Inflammatory macrophage (primary cell): ENCODE measurements at places on chromosomes 2 and 18.

- DNase-seq = no peak
These were observed 29.2 kb upstream of the CCDC178 start for GRCh38 chr18:33469699-33470098.

- DNase-seq = no peak
These were observed 80.3 kb downstream of the INSIG2 start for GRCh38 chr2:118168615-118169014.

DNA sequence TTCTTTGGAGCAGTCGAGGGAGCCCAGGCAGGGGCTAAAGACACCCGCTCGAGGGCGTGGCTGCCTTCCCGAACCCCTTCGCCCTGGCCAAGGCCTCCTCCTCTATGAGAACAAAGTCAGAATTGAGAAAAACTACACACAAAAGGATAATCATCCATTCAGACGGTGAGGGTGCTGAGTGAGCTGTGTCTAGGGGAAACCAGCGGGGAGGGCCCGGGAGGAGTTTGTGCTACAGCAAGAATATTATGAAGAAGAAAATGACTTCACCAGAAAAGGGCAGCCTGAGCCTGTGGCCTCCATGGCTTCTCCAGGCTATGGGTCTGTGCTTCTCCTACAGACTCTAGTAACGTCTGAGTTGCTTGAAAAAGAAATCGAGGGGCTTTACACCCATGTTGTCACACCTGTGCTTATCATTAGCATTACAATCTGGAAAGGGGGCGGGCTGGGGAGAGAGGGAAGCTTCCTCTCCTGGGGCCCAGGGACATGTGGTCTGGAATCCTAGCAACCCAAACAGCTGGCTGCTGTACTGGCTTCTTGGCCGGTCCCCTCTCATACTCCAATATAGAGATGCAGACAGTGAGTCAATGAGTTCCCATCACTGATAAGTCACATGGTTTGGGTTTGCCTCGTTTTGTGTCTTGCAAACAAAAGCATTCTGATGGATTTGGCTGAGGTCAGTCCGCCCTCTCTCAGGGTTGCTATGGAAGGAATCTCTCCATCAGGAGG, 52.0 kb upstream of the ARL4C start:
- no peak for DNase-seq

DNA sequence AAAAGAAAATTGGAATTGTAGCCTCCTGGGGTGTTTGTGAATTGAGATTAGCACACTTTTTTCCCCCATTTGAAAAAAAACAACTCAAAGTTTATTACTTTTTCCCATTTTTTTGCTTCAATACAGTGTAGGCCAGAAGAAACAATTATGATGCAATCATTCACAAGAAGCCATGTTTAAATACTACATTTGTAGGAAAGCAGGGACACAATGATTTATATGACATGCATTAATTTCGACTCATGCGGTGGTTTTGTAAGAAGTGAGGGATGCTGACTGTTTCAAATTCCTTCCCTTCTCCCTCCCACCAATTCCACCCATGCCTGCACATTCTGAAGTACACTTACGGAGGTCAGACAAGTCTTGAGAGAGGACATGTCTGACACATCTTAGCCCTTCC, 774.2 kb upstream of the FSHR start:
- DNase-seq = no peak

DNA sequence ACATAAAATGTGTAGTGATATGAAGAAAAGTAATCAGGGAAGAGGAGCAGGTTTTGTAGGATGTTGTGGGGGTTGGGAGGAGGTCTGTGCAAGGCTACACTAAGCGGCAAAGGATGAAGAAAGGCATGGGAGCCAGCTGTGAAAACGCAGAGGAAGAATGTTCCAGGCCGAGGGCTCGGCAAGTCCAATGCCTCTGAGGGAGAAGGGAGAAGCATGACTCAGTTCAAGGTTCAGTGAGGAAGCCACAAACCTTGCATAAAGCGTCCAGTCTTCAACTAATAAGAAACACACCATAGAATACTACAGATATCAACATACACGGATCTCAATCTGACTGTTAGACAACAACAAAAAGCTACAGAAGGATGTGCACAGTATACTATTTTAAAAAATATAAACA, 16.2 kb downstream of the EPB41L3 start:
- DNase-seq = peak; percentile 73

GRCh38 chr18:67735506-67735905, 219.0 kb upstream of the DSEL start:
- DNase-seq = no peak

DNA sequence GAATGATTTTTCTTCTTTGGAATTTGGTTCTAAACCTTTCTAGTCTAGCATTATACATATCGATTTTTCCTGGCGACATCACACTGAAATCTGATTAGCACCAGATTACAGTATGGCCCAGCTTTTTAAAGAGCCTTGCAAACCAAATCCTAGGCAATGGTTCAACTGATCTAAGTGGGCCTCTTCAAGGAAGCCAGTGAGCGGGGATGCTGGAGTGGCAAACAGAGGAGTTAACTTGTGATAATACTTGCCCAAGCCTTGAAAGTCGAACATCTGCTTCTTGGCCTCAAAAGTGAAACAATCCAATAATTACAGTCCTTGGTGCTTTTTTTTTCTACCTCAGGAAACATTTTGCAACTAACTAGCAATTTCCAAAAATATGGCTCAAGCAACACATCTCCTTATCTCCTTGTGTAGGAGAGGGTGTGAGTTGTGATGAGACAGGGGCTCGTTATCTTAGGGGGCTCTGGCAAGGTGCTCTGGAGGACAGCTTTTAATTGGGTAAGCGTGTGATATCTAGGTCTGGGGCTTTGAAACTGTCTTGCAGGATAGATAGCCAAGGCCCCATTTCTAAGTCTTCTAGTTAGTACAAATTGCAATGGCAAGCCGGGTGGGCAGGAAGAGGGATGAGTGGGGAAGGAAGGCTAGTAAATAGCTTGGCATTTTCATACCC, 240.2 kb upstream of the CCDC68 start:
- no peak for DNase-seq

DNA sequence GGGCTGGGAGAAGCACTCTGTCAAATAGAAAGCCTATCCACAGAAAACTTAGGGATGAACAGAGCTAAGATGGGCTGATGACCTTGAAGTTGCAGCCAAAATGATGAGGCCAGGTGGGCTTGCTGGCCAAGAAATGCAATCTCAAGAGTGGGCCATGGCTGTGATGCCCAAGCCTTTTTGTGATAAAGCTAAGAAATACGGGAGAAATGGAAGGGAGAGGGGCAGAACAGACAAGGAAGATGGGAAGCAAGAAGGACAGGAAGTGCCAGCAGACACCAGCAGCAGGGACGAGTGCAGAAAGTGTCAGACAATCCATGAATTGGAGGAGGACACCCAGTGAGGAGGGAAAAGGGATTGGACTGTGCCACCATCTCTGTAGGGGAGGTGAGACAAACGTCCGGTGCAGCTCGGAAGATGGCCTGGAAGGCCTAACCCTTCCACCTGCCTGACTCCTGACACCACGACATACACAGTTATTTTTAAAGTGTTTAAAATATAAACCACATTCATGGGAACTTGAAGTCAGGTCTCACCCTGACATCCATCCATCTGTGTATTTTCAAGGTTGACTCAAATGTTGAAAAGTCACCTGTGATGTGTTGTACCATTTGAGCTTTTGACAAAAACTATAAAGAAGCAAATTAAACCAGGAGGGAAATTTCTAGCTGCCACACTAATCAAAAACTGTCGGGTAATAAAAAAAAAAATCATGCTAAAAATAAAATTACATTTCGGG, 105.5 kb downstream of the BCL2 start:
- DNase-seq = no peak

DNA sequence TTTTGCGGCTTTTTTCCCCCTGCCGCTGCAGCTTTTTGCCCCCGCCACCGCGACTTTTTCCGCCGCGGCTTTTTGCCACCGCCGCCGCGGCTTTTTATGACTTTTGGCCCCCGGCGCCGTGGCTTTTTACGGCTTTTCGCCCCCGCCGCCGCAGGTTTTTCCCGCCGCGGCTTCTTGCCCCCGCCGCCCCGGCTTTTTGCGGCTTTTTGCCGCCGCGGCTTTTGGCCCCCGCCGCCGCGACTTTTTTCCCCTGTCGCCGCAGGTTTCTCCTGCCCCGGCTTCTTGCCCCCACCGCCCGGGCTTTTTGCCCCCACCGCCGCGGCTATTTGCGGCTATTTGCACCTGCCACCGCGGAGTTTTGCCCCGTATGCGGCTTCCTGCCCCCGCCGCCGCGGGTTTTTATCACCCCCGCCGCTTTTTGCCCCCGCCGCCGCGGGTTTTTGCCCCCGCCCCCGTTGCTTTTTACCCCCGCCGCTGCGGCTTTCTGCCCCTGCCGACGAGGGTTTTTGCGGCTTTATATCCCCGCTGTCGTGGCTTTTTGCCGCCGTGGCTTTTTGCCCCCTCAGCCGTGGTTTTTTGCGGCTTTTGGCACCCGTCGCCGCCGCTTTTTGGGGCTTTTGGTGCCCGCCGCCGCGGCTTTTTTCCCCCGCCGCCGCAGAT, 2750.9 kb downstream of the RPIA start:
- no peak for DNase-seq

- no peak for DNase-seq
These were observed 207.0 kb upstream of the VWC2L start for GRCh38 chr2:214203744-214204289.

DNA sequence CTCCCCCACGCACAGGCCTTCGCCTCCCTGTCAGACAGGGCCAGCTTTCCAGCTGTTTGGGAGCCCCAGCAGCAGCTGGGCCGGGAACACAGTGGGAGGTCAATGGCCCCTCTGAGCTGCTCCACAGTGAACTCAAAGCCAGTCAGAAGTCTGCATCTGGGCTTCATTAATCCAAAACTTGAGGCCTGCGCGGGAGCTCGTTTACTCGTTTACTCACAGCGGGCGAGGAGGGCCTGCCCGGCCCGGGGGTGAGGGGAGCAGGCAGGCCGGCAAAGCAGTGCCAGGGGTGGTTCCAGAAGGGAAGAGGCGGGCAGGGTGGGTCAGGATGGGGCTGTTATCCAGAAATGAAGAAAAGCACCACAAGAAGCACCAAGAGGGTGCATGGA, 36.8 kb upstream of the SEMA4C start:
- DNase-seq = no peak

DNA sequence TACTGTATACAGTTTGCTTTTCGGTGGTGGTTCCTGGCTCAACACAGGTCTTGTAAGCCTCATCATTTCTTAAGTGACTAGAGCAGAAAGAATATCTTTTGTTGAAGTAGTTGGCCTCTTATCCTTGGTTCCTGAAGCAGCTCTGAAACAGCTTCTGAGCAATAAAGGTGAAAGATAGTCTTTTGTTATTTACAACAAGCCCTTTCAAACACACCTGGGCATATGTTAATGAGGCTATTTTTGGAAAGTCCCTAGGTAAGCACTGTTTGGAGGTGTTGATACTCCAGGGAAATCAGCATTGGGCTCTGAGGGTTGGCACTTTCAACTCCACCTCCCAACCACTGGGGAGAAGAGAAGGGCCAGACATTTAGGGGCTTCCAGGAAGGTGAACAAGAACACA, 211.0 kb downstream of the MCFD2 start:
- no peak for DNase-seq

DNA sequence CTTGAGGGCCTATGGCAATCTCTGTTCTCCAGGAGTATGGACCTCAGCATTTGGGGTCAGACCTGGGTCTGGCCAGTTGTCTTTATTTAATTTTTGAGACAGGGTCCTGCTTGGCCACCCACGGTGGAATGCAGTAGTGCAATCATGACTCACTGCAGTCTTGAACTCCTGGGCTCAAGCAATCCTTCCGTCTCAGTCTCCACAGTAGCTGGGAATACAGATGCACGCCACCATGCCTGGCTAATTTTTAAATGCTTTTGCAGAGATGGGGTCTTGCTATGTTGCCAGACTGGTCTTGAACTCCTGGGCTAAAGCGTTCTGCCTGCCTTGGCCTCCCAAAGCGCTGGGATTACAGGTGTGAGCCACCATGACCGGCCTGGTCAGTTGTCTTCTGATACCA, 46.4 kb upstream of the INHBB start:
- no peak for DNase-seq

DNA sequence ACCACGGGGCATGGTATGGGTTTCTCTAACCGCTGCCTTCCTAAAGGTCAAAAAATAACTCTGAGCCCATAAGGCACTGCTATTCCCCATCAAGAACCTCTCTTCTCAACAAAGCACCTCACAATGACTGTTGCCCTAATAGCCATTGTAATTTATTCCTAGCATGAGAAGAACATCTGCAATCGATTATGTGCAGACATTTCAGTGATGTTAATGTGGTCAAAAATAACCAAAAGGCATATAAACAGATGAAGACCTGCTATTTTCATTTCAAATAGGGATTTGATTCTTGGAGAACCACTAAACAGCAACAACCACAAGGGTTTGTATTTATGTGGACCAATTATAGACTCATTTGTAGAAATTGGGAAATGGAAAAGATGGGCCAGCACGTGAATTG, 356.6 kb downstream of the FBXO15 start:
- no peak for DNase-seq

GRCh38 chr18:79552140-79552631, 127.4 kb upstream of the CTDP1 start:
- no peak for DNase-seq

- no peak for DNase-seq
These were observed 116.6 kb upstream of the CNTNAP5 start for GRCh38 chr2:123908522-123908921.

GRCh38 chr2:33443274-33443829, 33.1 kb upstream of the RASGRP3 start:
- DNase-seq = peak; percentile 39

DNA sequence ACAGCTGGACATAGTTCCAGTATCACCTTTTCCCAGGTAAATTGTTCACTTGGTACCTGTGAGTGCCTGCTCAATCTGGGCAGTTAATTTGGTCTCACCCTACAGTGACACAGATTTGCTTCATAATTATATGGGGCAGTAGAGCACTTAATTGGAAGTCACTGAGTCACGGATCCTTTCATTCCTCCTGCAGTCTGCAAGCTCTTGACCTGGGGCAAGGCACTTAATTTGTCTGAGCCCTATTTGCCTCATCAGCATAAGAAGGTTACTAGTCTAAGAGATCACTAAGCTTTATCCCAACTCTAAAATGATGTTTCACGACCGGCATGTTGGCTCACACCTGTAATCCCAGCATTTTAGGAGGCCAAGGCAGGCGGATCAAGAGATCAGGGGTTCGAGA, 8.9 kb downstream of the FBXO36 start:
- DNase-seq = no peak

GRCh38 chr2:241188361-241189092, at the start of gene ANO7:
Gene ANO7, plus strand, starts transcription at chr2:241188677. Its CDS starts 1,387 bp downstream, at chr2:241190064.
- DNase-seq = no peak

DNA sequence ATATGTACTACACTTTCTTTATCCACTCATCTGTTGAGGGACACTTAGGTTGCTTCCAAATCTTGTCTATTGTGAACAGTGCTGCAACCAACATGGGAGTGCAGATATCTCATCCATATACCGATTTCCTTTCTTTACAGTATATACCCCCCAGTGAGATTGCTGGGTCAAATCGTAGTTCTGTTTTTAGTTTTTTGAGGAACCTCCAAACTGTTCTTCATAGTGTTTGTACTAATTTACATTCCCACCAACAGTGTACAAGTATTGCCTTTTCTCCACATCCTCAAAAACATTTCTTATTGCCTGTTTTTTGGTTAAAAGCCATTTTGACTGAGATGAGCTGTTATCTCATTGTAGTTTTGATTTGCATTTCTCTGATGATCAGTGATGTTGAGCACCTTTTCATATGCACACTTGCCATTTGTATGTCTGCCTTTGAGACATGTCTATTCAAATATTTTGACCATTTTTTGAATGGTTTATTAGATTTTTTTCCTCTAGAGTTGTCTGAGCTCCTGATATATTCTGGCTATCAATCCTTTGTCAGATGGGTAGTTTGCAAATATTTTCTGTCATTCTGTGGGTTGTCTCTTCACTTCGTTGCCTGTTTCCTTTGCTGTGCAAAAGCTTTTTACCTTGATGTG, 12.2 kb downstream of the PLEK start:
- no peak for DNase-seq

GRCh38 chr2:135086222-135086621, 34.1 kb downstream of the RAB3GAP1 start:
- DNase-seq = no peak
